ENCODE measurements at places on chromosomes 4 and X.

GRCh38 chr4:106529348-106530023 lies 160.9 kb upstream of the GIMD1 start:
- DNase-seq: no peak

DNA sequence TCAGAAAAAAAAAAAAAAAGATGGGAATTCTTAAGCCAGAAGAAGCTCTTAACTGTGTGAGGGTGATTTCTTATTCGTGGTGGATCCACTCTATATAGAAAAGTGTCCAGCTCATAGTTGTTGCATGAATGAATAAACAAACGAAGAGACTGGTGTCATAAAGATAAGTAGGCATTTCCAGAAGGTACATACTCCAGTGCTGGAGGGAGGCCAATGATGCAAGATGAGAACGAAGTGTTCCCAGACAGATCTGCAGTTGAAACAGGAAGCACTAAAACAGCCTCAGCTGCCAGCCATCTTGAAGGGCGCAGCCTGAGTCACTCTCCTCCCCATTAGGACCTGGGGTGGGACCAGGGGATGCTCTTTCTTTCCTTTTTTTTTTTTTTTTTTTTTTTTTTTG lies 47.4 kb upstream of the HOPX start:
- DNase-seq: no peak

DNA sequence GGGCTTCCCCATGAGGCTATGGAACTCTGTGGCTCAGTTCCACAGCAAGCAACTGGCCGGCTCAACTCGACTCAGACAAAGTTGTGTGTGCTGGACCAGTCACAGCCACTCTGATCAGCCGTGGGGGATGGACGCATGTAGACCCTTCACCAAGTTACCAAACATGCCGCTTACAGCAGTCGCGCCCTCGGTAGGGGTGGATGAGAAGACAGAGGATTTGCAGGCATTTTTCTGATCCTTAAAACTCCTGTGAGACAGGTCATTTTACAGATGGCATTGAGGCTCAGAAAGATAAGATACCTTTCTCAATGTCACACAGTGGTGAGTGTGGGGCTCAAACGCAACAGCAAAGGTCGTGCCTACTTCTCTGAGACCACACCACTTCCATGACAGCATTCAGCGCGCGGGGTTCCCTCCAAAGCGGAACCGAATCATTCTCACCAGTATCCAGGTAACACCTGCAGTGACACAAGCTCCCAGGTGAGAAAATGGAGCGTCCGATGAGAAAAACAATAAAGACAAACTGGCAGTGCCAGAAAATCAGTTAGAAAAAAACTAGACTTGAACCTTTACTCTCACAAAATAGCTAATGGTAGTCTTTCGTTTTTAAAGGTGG lies 83.6 kb downstream of the RELL1 start:
- no peak for DNase-seq

GRCh38 chr4:20044966-20045365 lies 206.7 kb upstream of the SLIT2 start:
- no peak for DNase-seq

- no peak for DNase-seq
These were observed 13.8 kb upstream of the GNPDA2 start for GRCh38 chr4:44740201-44740600.

DNA sequence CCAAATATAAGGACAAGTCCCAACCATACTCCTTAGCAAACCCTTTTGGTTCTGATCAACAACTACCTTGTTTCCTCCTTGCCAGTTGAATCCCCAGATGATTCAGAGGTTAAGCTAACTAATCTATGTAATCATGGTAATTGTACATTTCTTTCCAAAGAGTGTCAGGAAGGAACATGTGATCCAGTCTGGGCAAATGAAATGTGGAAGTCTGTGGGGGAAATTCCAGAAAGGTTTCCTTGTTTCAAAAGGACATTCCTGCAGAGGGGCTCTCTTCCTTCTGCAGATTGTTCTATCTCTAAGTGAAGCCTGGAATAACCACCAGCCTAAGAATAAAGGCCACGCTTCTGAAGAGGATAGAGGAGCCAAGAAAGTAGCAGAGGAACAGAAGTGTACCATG lies 7.0 kb downstream of the PRSS12 start:
- no peak for DNase-seq

DNA sequence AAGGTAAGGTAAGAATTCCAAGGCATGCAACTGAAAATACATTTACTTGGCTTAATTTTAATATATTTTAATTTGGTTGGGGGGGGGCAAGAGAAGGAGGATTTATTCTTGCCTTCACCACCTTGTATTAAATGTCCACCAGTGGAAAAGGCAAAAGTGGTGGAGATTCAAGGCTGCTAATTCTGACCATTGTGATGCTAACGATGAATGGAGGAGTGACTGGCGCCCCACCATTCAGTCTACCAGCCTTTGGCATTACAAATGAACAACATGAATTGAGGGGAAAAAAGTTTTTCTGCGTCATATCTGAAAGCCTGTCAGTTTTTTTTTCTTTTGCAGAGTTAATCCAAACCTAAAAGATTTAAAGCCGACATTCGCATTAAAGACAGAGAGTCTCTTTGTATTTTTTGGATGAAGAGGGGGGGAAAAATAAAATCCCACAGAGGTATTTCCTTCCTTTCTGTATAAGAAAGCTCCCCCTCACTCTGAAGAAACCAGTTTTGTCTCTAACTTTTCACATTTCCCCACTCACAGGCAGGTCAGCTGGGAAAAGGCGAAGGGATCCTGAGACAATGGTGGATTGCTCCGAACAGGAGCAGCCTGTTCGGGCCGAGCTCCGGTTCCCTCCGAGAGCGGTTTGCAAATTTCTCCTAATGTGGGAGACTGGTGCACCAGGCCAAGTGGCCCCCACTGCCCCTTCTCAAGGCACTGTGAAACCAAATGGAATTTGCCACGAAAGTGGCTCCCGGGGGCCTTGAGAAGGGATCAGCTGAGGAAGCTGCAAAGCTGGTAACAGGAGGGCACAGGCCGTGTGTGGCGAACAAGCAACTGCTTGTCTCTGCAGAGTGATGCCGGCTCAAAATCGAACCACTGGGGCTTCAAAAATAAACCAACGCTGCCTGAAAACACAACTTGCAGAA lies 28.1 kb downstream of the SHISA3 start:
- DNase-seq: no peak

DNA sequence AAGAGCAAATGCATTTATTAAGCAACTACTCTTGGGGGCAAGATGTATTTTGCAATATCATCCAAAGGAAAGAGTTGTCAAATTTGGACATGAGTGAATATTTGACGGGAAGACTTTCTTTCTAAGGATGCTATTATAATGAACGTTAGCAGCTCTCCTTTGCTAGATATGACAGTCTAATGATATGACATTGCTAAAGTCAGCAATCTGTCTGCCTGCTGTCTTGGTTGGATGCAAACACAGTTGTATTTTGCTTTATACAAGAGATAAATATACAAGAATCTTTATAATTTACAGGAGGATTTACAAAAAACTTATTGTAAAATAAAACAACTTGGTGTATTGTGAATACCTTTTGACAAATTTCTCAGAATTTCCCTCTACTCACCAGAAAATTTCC lies 37.5 kb downstream of the MAGEC1 start:
- no peak for DNase-seq

GRCh38 chrX:38879631-38880220 lies 78.5 kb downstream of the MID1IP1 start:
- DNase-seq: no peak

DNA sequence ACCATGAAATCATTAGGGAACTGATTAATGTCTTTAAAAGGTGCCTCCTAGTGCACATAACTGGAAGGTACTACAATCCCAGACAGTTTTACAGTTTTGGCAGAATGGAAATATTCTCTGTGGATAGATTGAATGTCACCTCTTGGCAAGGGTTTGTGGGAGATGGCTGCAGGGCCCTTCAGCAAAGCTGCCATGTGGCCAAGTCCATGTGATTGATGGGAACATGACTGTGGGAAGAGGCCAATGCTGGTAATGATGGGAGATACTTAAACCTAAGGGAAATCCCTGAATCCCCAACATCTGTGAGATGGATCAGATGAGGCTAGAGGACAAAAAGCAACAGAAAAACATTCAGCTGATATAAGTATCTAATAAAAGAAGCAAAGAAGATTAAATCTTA lies 493.7 kb downstream of the MAGEE1 start:
- DNase-seq: no peak

DNA sequence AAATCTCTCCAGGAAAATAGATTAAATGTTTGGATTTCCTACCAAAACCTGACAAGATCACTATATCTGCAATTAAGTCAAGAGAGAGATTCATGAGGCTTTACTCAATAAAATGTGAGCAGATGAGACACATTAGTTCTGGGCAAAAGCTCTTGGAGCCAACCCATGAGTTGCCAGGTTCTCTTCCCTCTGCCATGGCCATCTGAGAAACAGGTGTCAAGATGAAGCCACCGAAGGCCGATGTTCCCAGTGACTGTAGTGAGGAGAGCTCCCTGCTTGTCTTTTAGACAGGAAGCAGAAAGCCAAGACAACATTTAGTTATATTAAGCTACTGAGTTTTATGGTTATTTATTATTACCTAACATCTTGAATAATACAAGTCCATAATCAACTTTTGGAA lies 1068.7 kb downstream of the STPG2 start:
- DNase-seq: no peak

DNA sequence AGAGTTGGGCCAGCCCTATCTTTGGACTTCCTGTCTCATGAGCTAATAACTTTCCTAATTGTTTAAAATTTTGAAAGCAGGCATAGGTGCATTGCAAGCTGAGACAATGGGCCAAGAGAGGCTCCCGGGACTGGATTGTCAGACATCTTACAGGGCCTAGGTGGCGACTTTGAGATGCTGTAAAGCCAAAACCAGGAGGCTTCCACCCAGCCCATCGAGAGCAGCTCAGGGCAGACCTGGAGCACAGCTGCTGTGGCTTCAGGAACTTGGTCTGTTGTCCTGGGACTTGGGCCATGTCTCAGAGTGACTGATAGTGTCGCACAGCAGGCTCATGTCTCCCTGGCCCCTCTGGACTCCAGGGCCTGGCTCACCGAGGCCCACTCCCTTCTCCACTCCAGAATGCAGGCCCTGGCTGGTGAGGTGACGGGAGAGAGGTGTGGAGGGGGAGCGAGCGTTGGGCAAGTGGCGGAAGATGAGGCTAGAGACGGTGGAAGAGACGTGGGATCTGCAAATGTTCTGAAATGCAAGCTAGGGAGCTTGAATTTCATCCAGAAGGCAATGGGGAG lies 24.1 kb upstream of the MTM1 start:
- no peak for DNase-seq

GRCh38 chrX:147803948-147804347 lies 107.8 kb upstream of the FMR1 start:
- peak; percentile 8 for DNase-seq

GRCh38 chr4:168731706-168732414 lies 235.0 kb downstream of the PALLD start:
- no peak for DNase-seq

GRCh38 chr4:144480068-144480467 lies 165.9 kb upstream of the HHIP start:
- no peak for DNase-seq

DNA sequence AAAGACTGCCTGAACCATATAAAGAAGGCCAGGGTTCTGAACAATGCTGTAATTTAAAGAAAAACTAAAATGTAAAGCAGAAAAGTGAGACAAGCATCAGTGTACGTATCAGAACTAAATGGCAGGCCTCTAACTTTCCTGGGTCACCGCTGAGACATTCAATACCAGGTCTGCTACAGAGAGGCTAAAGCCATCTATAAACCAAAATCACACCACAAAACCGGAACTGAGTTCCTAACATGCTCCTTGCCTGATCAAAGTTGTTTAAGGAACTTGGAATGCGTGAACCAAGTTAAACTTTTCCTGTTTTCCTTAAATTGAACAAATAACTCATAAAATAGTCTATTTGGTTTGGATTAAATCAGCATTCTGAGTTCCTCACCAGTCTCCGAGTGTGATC lies 55.3 kb upstream of the TECRL start:
- DNase-seq: no peak

DNA sequence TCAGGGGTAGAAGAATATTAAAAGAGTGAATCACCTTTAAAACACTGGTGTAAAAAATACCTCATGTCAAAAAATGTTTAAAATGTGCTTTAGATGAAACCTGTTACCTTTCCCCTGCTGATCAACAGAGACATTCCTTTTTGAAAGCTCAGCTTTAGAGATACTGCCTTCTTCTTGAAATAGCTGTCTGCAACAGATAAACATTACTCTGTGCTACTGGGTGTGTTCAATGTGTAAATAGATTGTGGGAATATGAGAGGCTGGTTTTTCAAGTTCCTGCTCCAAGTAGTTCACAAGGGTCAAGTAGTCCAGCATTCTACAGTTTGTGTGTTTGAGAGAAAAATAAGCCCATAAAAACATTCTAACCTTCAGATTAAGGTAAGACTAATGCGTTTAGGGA lies at the start of gene SYTL5:
TSS of gene SYTL5 (plus strand) at position 263 of the 400 bp plus-strand sequence. CDS start 27,337 bp downstream, outside the sequence.
- no peak for DNase-seq

DNA sequence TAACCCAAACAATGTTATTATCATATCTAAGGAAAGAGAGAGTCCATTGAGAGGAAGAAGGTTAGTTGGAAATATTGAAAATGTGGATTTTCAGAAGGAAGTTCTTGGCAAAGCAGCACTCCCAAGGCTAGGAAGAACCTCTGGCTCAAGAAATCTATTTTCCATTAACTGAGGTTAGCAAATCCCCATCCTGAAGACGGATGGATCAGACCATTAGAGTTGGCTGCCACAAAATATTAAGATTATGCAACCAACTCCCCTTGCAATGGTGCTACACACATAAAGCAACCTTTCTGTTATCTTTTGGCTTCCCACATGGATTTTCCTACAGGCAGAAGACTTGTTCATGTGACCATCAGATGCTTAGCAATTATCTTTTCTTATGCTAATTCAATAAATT lies 96.3 kb downstream of the COL4A6 start:
- DNase-seq: no peak

- no peak for DNase-seq
These were observed 4.4 kb downstream of the FBXW7 start for GRCh38 chr4:152531479-152531878.

GRCh38 chr4:76187152-76187551 lies 26.5 kb downstream of the SCARB2 start:
- DNase-seq: no peak

DNA sequence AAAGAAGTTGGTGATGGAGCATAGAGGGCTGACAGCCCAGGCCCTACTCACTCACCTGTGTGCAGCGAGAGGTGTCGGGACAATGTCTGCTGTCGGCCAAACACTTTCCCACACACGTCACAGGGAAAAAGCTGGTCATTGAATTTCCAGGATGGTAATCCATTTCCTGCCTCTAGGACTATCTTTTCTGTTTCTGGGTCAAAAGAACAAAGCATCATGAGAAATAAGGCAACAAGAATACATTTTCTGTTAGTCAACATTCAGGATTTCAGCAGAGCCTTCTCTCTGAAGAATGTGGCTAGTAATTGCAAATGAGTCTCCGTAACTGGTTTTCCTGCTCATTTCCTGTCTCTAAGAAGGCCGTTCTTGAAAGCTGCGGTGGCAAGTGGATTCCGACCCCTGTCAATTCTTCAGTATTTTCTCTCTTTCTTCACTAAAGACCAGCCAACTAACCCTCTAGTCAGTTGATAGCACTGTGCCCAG lies 99.4 kb downstream of the C4orf51 start:
- DNase-seq: no peak
